ENCODE measurements at places on chromosomes 13 and 19. TPM values are rescaled to one million over a fixed set of nuclear protein-coding genes. Genes with fewer than 3 reads are reported as not detected.
A peak's percentile ranks its signal among the peaks of the same experiment; 100 is the strongest.

- no peak overlapping the region for H3K27ac ChIP-seq
- H3K36me3 ChIP-seq = no peaks in the 10 kb centered on the region
- H3K4me1 ChIP-seq = no peaks in the 10 kb centered on the region
- no peak overlapping the region for H3K4me3 ChIP-seq
- no peaks in the 10 kb centered on the region for H3K27me3 ChIP-seq
Measured at GRCh38 chr13:31219909-31220598, 20.3 kb downstream of the B3GLCT start.

DNA sequence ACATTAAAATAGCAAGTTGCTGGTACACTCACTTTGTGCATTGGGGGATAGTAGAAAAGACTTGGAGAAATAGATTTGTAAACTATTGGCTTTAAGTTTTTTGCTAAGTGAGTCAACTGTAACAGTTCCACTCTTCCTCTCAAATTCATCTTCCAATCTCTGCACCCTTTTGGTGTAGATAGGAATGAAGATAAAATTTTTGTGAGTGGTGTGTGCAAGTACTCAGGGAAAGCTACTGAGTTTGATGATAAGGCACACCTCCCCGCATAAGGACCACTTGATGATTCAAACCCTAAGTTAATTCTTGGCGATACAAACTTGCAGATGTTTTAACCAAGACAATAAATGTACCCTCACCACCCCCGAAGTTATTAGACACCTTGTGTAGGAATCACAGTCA lies 168.3 kb upstream of the SLITRK1 start:
- no peak overlapping the region for H3K27ac ChIP-seq
- no peaks in the 10 kb centered on the region for H3K4me1 ChIP-seq
- H3K36me3 ChIP-seq = no peaks in the 10 kb centered on the region

DNA sequence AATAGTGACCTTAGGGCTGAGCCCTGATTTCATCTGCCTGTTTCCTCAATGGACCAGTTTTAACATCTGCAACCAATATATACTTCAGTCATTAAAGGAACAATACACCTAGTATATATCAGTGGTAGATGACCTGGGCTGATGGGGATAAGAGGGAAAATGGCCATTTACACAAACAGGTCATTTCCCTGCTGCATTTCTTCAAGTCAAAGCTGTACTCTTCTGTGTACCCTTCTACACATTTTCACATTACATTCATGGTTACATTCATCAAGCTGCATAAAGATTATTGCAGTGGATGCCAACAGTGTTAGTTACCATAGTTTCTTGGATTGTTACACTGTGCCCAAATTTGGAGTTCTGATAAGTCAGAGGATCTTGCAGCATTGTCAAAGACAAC lies 81.2 kb upstream of the RAP2A start:
- no peak overlapping the region for H3K27ac ChIP-seq
- no peaks in the 10 kb centered on the region for H3K4me1 ChIP-seq
- DNase-seq = no peak
- H3K36me3 ChIP-seq = peaks cover 77% of the 10 kb centered on the region
- H3K27me3 ChIP-seq = no peaks in the 10 kb centered on the region
- no peak overlapping the region for H3K4me3 ChIP-seq

DNA sequence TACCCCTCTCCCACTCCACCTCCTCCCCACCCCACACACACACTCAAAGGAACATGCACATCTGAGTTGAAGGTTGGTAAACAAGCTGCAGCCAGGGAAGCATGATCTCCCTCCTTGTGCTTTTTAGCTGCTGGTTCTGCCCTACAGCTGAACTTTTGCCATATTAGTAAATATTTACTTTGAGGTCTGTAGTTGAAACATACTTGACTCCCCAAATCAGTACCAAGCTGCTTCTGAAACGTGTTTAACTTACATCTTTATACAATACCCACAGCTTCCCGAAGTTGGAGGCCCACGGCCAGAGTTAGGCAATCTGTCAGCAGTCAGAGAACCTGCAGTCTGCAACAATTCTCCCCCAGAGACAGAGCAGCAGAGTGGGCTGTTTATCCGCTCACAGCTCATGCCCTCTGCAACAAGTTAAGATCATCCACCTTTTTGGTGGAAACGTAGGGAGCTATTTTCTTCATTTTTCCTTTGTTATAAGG lies 1.5 kb upstream of the PCDH20 start:
- no peak overlapping the region for H3K4me3 ChIP-seq
- H3K36me3 ChIP-seq = no peaks in the 10 kb centered on the region
- peaks cover 17% of the 10 kb centered on the region for H3K27me3 ChIP-seq
- no peak for DNase-seq
- H3K27ac ChIP-seq = no peak overlapping the region
- peaks cover 11% of the 10 kb centered on the region for H3K4me1 ChIP-seq

The TSSK6 gene
- 2.3 TPM for polyA plus RNA-seq

- no peaks in the 10 kb centered on the region for H3K36me3 ChIP-seq
- no peak overlapping the region for H3K4me3 ChIP-seq
- no peak overlapping the region for H3K27ac ChIP-seq
- H3K27me3 ChIP-seq = no peaks in the 10 kb centered on the region
Measured at GRCh38 chr19:48085076-48085475, 25.5 kb downstream of the PLA2G4C start.

DNA sequence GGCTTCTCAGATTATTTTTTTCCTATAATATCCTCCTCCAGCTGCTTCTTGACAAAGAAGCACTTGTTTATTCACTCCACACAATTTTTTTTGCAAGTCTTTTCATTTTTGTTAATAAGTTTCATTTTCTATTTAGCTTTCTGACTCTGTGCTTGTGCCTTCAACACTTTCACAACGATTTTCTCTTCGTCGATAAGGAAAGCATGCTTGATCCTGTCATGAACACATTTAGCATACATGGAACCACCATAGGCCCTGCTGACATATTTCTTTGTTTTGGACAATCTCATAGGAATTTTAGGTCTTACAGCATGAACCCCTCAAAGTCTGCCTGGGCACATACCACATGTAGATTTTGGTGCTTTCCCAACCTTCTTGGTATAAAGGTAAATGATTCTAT lies 346.0 kb downstream of the KCNRG start:
- no peak overlapping the region for H3K27ac ChIP-seq
- H3K4me3 ChIP-seq = no peak overlapping the region
- H3K27me3 ChIP-seq = no peaks in the 10 kb centered on the region
- no peaks in the 10 kb centered on the region for H3K36me3 ChIP-seq
- peaks cover 8% of the 10 kb centered on the region for H3K4me1 ChIP-seq

DNA sequence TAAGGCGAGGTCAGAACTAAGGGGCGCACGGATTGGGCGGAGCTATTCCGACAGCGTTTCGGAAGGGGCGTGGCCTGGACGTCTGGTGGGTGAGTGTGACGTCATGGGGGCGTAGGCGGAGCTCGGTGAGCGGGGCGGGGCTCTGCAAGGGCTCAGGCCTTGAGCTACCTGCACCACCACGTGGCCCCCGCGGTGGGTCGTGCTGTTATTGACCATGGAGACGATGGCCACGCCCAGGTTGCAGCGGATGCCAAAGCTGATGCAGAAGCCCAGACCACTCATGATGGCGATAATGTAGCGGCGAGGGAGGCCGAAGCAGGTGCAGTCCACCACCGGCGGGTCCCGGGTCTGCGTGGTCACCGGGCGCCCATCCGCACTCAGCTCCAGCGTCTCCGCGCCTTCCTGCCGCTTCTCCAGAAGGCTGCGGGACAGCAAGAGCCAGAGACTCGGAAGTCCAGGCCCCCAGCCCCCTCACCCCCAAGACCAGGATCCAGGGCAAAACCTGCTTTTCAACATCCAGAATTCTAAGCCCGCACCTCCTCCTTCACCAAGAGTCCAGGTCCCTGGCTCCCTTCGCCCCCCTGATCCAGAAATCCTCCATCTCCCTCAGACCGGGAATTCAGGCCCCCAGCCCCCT lies 4.8 kb downstream of the SLC17A7 start:
- DNase-seq = peak; percentile 84
- H3K27me3 ChIP-seq = peaks cover 93% of the 10 kb centered on the region
- H3K4me3 ChIP-seq = peak overlapping the region; percentile 21
- H3K36me3 ChIP-seq = no peaks in the 10 kb centered on the region
- H3K4me1 ChIP-seq = no peaks in the 10 kb centered on the region

GRCh38 chr19:15194938-15195337 lies 5.9 kb downstream of the NOTCH3 start:
- no peaks in the 10 kb centered on the region for H3K36me3 ChIP-seq
- peak overlapping the region; percentile 46 for H3K4me3 ChIP-seq
- H3K27me3 ChIP-seq = no peaks in the 10 kb centered on the region
- DNase-seq = no peak
- H3K4me1 ChIP-seq = peaks cover 22% of the 10 kb centered on the region
- no peak overlapping the region for H3K27ac ChIP-seq

DNA sequence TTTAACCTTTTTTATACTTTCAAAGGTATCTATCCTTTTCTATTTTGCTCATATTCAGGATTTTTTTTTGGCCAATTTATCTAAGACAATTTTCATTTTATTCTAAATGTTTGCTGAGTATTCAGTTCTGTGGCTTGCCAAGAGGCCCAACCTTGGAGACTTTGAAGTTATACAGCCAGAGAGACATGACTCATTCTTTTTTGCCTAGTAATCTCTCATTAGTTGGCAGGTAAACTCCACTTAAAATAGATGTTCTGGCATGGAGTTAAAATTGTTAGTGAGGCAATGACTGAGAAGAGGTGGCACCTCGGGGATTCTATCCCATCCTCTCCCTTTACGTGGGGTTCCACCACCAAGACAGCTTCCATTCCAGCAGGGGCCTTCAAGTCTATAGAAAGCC lies 213.8 kb downstream of the KCTD12 start:
- no peaks in the 10 kb centered on the region for H3K4me1 ChIP-seq
- H3K27ac ChIP-seq = no peak overlapping the region
- no peaks in the 10 kb centered on the region for H3K36me3 ChIP-seq
- no peak for DNase-seq
- no peak overlapping the region for H3K4me3 ChIP-seq
- no peaks in the 10 kb centered on the region for H3K27me3 ChIP-seq

The FGF14 gene
- 0.36 TPM for polyA plus RNA-seq

DNA sequence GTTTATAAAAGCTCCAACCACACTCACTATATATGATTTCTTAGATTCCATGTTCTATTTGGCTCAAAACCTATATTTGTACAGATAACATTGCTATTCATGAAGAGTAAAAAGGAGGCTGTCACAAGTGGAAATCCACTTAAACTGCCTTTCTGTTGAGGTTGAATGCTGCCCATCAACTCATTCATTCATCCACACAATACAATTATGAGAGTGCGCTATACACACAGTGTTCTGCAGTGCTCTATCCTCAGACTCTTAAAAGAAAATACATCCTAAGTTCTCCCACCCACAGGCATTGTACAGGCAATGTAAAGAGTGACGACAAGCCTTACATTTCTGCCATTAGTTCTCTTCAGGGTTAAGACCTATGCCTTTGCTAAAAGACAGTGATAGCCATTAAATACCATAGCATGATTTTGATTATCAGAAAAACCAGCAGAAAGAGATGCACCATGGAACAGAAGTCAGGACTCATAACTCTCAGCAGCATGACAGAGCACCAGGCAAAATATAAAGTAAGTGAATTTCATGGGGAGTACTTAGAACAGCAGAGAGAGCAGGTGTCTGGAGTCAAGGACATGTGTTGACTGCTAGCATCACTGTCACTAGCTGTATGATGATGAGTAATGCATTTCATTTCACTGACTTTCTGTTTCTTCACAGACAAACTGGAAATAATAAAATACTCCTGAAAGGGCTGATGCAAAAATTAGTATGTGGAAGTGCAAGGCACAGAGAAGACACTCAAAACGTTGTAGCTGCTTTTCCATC lies 218.0 kb downstream of the RBM26 start:
- no peaks in the 10 kb centered on the region for H3K36me3 ChIP-seq
- H3K4me3 ChIP-seq = no peak overlapping the region
- H3K4me1 ChIP-seq = no peaks in the 10 kb centered on the region

The RGL3 gene
- 13.3 TPM for polyA plus RNA-seq

GRCh38 chr19:35959968-35960320 lies 23.8 kb downstream of the LRFN3 start:
- H3K27me3 ChIP-seq = peaks cover 36% of the 10 kb centered on the region
- no peaks in the 10 kb centered on the region for H3K36me3 ChIP-seq
- H3K27ac ChIP-seq = no peak overlapping the region
- DNase-seq = no peak

DNA sequence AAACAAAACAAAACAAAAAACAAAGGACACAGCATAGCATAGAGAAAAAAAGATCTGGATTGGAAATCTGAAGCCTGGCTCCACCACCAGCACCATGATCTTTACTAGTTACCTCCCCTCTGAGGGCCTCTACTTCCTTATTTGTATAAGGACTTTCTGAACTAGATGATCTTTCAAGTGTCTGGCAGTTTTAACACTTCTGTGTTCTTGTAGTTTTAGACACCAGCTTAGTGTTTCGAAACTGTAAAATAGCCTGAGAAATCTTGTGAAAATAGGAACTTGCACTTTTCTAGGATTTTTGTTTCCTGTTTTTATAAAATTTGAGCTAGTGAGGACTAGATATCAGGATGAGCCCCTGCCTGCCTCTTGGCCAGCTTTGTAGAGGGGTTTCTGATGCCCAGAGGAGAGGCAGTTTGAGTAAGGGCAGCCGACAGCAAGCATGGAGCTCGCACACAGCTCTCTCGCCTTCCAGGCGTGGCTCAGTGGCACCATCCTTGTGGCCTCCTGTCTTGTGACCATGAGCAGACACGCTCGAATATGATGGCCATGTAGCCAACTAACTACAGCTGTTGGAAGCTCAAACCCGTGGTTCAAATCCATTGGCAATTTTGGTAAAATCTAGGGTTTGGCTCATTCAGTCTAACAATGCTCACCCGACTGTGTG lies 319.0 kb downstream of the KCNRG start:
- no peaks in the 10 kb centered on the region for H3K27me3 ChIP-seq
- H3K27ac ChIP-seq = no peak overlapping the region
- H3K4me1 ChIP-seq = no peaks in the 10 kb centered on the region

The FDX2 gene
- polyA plus RNA-seq = 45.8 TPM

The TMEM91 gene
- polyA plus RNA-seq = 5.1 TPM

DNA sequence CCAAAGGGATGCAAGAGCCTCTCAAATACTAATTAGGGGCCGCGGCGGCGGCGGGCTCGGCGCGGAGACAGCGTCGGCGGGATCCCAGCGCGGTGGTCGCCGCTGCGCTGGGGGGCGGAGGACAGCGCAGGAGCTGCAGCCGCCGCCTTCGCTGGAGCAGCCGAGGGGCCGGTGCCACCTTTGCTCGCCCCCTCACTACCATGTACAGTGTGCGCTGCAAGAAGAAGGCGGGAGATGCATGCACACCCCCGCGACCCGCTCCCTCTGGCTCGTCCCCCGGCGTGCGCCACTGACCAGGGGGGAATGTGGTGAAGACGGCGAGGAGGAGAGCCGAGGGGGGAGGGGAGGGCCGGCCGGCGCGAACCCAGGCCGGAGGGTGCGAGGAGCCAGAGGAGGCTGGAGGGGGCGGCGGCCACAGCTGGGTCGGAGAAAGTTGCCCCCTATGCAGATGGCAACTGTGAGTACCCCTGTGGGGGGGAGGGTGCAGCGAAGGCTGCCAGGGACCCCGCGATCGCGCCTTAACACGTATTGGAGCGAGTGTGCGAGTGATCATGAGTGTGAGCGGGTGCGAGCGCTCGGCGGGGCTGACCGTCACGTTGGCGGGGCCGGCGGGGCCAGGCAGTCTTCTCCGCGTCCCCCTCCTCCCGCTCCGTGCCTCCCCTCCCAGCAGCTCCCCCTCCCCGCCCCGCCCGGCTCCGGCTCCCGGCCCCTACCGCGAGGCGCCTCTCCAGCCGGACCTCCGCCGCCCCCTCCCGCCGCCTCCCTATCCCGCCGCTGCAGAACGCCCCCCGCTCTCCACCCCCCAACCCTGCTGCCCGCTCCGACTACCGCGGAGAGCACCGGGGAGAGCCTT lies 808 bp downstream of the SLITRK5 start:
- peak overlapping the region; percentile 74 for H3K4me3 ChIP-seq
- no peaks in the 10 kb centered on the region for H3K4me1 ChIP-seq
- peak; percentile 59 for DNase-seq
- no peak overlapping the region for H3K27ac ChIP-seq
- no peaks in the 10 kb centered on the region for H3K36me3 ChIP-seq

Measured in SK-N-SH (cell line).